ENCODE measurements at places on chromosomes 3 and 15. TPM values are rescaled to one million over a fixed set of nuclear protein-coding genes. Genes with fewer than 3 reads are reported as not detected.

- H3K4me3 ChIP-seq: no peak overlapping the region
- no peak for DNase-seq
- no peak overlapping the region for H3K27ac ChIP-seq
- H3K36me3 ChIP-seq: no peaks in the 10 kb centered on the region
- no peaks in the 10 kb centered on the region for H3K27me3 ChIP-seq
- no peaks in the 10 kb centered on the region for H3K4me1 ChIP-seq
These were observed 101.7 kb upstream of the SMAD3 start for GRCh38 chr15:66963710-66964109.

DNA sequence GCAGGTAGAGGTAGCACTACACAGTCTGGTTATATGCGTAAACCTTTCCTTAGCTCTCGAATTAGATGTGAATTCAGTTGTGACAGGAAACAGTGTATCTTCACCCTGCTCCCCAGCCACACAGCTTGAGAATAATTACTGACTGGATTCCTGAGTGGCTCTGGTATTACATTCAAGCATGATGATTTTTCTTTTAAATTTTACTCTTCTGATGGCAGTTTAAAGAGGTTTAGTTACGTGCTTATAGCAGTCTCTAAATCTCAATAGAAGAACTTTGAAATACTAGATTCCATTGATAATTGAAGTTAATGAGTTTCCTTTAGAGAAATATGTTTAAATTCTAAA is 98.8 kb downstream of the FNDC3B start:
- H3K27ac ChIP-seq: peak overlapping the region; percentile 68
- H3K27me3 ChIP-seq: no peaks in the 10 kb centered on the region
- H3K36me3 ChIP-seq: no peaks in the 10 kb centered on the region
- H3K4me1 ChIP-seq: peaks cover 12% of the 10 kb centered on the region
- DNase-seq: no peak

GRCh38 chr3:87147562-87147961 is 79.5 kb upstream of the CHMP2B start:
- no peaks in the 10 kb centered on the region for H3K36me3 ChIP-seq
- H3K27ac ChIP-seq: no peak overlapping the region
- DNase-seq: no peak
- no peaks in the 10 kb centered on the region for H3K27me3 ChIP-seq
- H3K4me1 ChIP-seq: no peaks in the 10 kb centered on the region

DNA sequence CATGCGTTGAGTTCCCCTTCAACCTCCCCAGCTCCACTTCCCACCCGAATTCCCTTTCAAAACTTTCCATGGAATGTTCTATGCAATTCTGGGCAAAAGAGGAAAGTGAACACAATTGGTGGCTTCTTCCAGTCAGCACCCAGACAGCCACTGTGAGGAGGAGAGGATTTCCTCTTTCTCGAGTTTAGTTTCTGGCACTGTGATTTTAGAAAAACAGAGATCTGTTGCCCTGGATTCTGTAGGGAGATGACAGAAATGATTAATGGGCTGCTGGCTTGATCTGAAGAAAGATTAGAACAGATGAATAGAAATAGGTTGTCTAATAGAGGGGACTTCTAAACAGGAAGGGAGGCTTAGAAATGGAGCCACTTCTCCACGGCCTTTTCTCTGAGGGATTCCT is 172.0 kb downstream of the MCTP2 start:
- peaks cover 2% of the 10 kb centered on the region for H3K27me3 ChIP-seq
- H3K4me1 ChIP-seq: no peaks in the 10 kb centered on the region
- no peak overlapping the region for H3K4me3 ChIP-seq
- H3K27ac ChIP-seq: no peak overlapping the region
- no peaks in the 10 kb centered on the region for H3K36me3 ChIP-seq

DNA sequence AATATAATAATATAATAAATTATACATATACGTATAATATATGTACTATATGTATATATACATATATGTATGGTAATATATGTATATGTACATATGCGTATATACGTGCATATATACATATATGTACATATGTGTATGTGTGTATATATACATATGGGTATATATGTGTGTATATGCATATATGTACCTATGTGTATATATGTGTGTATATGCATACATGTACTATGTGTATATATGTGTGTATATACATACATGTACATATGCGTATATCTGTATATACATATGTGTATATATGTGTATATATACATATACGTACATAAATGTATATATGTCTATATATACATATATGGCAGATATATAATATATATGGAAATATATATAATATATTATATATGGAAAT is 74.8 kb upstream of the ST3GAL6 start:
- no peaks in the 10 kb centered on the region for H3K27me3 ChIP-seq
- no peaks in the 10 kb centered on the region for H3K4me1 ChIP-seq

GPR156 gene
- 0.42 TPM for total RNA-seq

GRCh38 chr15:32053719-32054118 is 23.4 kb downstream of the CHRNA7 start:
- no peaks in the 10 kb centered on the region for H3K36me3 ChIP-seq
- no peaks in the 10 kb centered on the region for H3K4me1 ChIP-seq
- no peaks in the 10 kb centered on the region for H3K27me3 ChIP-seq
- DNase-seq: no peak
- no peak overlapping the region for H3K4me3 ChIP-seq

TGM4 gene
- total RNA-seq: not detected

PP2D1 gene
- total RNA-seq: not detected

GRCh38 chr15:47640079-47640478 is 77.2 kb upstream of the SEMA6D start:
- H3K4me1 ChIP-seq: no peaks in the 10 kb centered on the region
- H3K27me3 ChIP-seq: no peaks in the 10 kb centered on the region
- H3K36me3 ChIP-seq: no peaks in the 10 kb centered on the region
- no peak for DNase-seq
- H3K27ac ChIP-seq: no peak overlapping the region

DNA sequence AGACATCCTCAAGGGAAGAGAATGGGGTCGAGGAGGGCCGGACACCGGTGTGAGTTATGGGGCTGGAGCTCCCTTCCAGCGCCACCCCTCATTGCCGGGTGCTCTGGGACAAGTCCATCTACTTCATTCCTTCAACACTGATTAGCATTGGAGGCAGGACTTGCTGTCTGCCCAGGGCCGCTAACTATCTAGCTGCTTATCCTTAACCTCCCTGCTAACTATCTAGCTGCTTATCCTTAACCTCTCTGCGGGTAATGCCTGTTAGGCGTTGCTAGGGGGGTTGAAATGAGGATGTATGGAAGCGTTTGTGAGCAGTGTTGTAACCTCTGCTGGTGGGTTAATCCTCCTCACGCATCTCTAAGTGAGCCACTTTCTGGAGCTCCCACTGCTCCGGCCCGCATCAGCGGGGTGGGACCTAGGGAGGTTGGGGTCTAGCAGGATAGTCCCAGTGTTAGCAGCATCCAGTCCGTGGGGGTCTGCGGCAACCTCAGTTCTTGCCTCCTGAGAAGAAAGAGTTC is 10.9 kb upstream of the CHAC1 start:
- H3K27ac ChIP-seq: peak overlapping the region; percentile 46
- H3K36me3 ChIP-seq: no peaks in the 10 kb centered on the region
- no peaks in the 10 kb centered on the region for H3K27me3 ChIP-seq
- H3K4me1 ChIP-seq: no peaks in the 10 kb centered on the region
- DNase-seq: no peak

DNA sequence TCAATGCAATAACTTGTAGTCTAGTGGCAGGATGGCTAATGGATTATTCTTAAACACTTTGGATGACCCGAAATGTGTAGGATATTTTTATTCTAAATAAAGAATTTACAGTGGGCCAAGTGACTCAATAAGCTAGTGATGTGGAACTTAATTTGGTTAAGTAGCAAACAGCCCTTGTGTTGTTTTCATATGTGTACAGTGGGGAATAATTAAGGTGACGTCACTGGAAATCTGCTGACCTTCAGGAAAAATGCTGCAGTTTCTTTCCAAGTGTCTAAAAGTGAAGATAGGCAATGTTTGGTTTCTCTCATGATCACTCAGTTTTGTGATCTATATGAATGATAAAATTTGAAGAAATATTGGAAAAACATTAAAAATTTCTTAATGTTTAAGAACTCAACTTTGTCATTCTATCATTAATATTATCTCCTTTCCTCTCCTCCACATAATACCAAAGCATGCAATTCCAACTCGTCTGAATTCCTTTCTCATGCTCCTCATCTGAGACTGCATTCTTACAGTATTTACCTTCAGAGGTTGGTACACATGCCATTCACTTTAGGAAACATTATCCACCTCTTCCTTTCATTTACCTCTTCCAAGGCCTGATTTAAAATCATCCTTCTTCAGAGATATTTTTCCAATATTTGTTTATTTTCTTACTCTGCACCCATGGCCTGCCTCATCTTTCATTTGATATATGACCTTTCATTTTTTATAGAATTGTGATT is 414.6 kb upstream of the ARPP21 start:
- H3K4me1 ChIP-seq: no peaks in the 10 kb centered on the region
- no peak overlapping the region for H3K4me3 ChIP-seq
- H3K27ac ChIP-seq: no peak overlapping the region
- no peak for DNase-seq

DNA sequence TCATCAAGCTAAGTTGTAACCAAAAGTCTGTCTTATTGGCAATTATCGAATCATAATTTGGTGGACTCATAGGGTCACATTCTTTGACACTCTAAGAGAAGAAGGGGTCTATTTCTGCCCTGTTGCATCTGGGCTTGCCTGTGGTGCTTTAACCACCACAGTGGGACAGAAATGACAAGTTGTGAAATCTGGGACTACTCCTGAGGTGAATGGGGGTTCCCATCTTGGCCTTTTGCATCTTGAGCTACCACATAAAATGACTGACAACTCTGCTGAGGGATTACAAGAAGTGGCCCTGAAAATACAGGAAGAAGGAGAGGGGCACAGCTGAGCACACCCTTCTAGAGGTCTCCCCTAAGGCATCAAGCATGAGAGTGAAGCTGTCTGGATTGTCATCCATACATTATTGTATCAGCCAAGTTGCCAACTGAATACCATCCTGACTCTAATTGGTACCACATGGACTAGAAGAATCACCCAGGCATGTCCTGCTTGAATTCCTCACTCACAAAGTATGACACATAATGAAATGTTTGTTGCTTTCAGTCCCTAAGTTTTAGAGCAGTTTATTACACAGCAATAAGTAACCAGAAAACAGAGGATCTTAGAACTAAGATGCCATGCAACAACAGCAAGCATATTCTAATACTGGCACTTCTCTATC is 306.5 kb downstream of the ROBO1 start:
- no peaks in the 10 kb centered on the region for H3K27me3 ChIP-seq
- no peak for DNase-seq
- H3K4me3 ChIP-seq: no peak overlapping the region
- no peaks in the 10 kb centered on the region for H3K4me1 ChIP-seq
- H3K36me3 ChIP-seq: no peaks in the 10 kb centered on the region
- no peak overlapping the region for H3K27ac ChIP-seq

GRCh38 chr3:56839784-56840715 is 38.3 kb upstream of the ARHGEF3 start:
- no peaks in the 10 kb centered on the region for H3K4me1 ChIP-seq
- no peaks in the 10 kb centered on the region for H3K36me3 ChIP-seq
- no peak overlapping the region for H3K4me3 ChIP-seq
- H3K27me3 ChIP-seq: no peaks in the 10 kb centered on the region

- no peaks in the 10 kb centered on the region for H3K4me1 ChIP-seq
- no peaks in the 10 kb centered on the region for H3K36me3 ChIP-seq
- no peak overlapping the region for H3K4me3 ChIP-seq
- H3K27ac ChIP-seq: no peak overlapping the region
These were observed 490.9 kb upstream of the MDFIC2 start for GRCh38 chr3:70803319-70803718.

DNA sequence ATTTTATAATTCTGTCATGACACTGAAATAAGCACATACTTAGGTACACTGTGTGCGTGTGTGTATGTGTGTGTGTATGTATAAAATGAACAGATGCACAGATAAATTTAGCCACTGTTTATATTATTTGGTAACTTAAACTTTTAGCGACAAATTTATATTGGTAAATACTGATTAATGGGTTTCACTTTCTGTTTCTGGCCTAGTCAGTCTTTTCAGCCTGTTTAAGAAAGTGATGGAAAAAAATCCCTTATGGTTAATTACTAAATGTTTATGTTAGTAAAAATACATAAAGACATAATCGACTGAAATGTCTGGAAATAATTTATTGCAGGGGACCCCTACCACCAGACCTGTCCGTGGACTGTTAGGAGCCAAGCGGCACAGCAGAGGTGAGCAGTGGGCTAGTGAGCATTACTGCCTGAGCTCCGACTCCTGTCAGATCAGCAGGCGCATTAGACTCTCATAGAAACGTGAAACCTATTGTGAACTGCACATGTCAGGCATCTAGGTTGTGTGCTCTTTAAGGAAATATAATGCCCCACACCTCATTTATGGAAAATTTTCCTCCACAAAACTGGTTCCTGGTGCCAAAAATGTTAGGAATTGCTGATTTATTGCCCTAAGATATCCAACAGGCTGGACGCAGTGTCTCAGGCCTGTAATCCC is 717.4 kb downstream of the SI start:
- no peaks in the 10 kb centered on the region for H3K4me1 ChIP-seq
- no peaks in the 10 kb centered on the region for H3K27me3 ChIP-seq
- no peak overlapping the region for H3K27ac ChIP-seq

DNA sequence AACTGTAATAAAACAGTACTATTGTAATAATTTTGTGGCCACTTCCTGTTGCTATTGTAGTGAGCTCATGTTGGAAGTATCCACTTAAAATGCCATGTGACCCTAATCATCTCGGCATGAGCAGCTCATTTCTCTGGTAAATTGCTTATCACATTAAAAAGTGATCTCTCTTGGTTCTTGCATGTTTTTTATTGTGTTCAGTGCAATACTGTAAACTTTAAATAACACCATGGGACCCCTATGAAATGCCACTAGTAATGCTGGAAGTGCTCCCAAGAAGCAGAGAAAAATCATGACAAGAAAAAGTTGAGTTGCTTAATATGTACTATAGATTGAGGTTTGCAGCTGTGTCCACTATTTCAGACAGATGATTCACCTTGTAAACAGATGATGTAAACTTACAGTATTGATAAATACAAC is 45.6 kb downstream of the NMD3 start:
- H3K27me3 ChIP-seq: no peaks in the 10 kb centered on the region
- no peaks in the 10 kb centered on the region for H3K36me3 ChIP-seq
- H3K27ac ChIP-seq: no peak overlapping the region
- H3K4me3 ChIP-seq: no peak overlapping the region
- H3K4me1 ChIP-seq: no peaks in the 10 kb centered on the region
- no peak for DNase-seq

DNA sequence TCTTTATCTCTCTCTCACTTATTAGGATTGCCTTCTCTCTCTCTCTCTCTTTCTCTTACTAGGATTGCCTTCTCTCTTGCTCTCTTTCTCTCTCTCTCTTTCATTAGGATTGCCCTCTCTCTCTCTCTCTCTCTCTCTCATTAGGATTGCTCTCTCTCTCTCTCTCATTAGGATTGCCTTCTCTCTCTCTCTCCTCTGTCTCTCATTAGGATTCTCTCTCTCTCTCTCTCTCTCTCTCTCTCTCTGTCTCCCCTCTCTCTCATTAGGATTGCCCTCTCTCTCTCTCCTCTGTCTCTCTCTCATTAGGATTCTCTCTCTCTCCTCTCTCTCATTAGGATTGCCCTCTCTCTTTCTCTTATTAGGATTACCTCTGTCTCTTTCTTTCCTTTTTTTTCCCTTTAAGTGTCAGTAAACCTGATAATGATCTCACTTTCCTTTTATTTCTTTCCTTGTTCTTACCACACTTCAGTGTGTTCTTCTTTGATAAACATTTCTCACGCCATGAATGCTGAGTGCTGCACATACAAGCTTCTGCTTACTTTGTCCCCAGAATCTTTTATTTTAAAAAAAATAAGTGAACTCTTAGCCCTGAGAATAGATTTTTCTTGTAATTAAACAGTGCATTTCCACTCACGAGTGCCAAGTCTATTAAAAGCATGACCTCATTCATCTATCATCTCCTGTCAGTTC is 243.4 kb upstream of the TBC1D5 start:
- H3K4me1 ChIP-seq: no peaks in the 10 kb centered on the region
- H3K36me3 ChIP-seq: no peaks in the 10 kb centered on the region
- no peak overlapping the region for H3K27ac ChIP-seq
- no peak overlapping the region for H3K4me3 ChIP-seq
- H3K27me3 ChIP-seq: no peaks in the 10 kb centered on the region
